ENCODE measurements at places on chromosomes 12 and 14. TPM values are rescaled to one million over a fixed set of nuclear protein-coding genes. Genes with fewer than 3 reads are reported as not detected.
A peak's percentile ranks its signal among the peaks of the same experiment; 100 is the strongest.

DNA sequence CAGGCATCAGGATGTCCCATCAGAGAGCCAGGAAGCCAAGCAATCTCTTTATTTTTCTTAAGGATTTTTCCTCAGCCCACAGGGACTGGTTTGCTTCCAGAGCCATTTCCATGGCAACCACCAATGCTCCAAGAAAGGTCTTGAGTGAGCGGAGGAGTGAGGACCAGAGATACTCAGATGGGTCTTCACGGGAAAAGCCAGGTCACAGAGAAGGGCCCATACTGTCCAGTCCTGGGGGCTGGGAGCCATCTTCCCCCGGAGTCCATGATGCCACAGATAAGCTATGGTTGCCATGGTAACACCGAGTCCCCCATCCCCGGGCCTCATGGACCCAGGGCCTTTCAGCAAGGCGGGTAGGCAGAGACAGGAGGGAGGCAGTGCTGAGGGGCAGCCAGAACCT, 28.6 kb downstream of the CMKLR1 start:
- H3K27me3 ChIP-seq = no peaks in the 10 kb centered on the region
- no peak overlapping the region for H3K27ac ChIP-seq
- no peaks in the 10 kb centered on the region for H3K36me3 ChIP-seq
- H3K4me3 ChIP-seq = no peak overlapping the region
- H3K4me1 ChIP-seq = peaks cover 32% of the 10 kb centered on the region

DNA sequence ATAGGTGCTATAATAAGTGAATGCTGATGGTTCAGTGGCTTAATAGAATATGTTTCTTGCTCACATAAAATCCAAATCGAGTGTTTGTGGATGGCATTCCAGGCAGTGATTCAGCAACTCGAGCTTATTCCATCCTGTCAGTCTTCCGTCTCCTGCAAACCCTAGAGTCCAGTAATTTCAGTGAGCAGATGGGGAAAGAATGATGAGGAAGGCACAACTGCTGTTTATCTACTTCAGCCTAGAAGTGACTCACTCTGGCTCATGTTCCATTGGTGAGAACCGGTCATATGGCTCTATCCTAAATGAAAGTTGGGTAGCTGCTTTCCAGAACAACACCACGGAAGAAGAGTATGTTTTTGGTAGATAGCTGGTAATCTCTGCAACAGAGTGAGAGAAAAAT, 421.8 kb upstream of the PDE3A start:
- no peak overlapping the region for H3K4me3 ChIP-seq
- H3K36me3 ChIP-seq = no peaks in the 10 kb centered on the region
- H3K27me3 ChIP-seq = no peaks in the 10 kb centered on the region
- no peaks in the 10 kb centered on the region for H3K4me1 ChIP-seq

- H3K27me3 ChIP-seq = no peaks in the 10 kb centered on the region
- DNase-seq = peak; percentile 32
- H3K36me3 ChIP-seq = no peaks in the 10 kb centered on the region
- H3K4me3 ChIP-seq = no peak overlapping the region
Observed at GRCh38 chr14:90850487-90850886, 34.3 kb upstream of the TTC7B start.

- H3K27ac ChIP-seq = peak overlapping the region; percentile 98
- H3K27me3 ChIP-seq = no peaks in the 10 kb centered on the region
- DNase-seq = no peak
- peaks cover 56% of the 10 kb centered on the region for H3K4me1 ChIP-seq
- no peaks in the 10 kb centered on the region for H3K36me3 ChIP-seq
- no peak overlapping the region for H3K4me3 ChIP-seq
Observed at GRCh38 chr12:124519746-124520145, 47.7 kb downstream of the NCOR2 start.

DNA sequence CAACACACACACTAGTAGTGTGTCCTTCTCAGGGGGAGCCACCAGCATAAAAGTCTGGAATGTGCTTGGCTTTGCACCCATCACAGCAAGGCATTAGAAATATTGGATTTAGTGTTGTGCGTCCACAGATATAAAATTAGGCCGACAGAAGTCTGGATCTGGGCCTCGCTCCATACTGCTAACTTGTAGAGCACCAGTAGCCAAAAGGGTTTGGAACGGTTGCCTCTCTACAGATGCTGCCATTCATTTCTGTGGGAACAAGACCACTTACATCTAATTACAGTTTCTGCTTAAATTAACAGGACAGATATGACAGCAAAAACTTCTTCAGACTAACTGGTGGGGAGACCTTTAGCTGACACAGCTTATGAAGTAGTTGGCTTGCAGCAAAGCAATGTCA, 94.2 kb downstream of the EXOC5 start:
- DNase-seq = no peak
- H3K27ac ChIP-seq = no peak overlapping the region
- no peaks in the 10 kb centered on the region for H3K36me3 ChIP-seq

- H3K27ac ChIP-seq = no peak overlapping the region
- DNase-seq = no peak
- no peaks in the 10 kb centered on the region for H3K27me3 ChIP-seq
- H3K36me3 ChIP-seq = no peaks in the 10 kb centered on the region
Observed at GRCh38 chr12:109621211-109621694, 47.7 kb downstream of the MVK start.

GRCh38 chr12:42447371-42447786, 121.4 kb downstream of the PPHLN1 start:
- peaks cover 5% of the 10 kb centered on the region for H3K4me1 ChIP-seq
- no peak for DNase-seq
- no peaks in the 10 kb centered on the region for H3K36me3 ChIP-seq

DNA sequence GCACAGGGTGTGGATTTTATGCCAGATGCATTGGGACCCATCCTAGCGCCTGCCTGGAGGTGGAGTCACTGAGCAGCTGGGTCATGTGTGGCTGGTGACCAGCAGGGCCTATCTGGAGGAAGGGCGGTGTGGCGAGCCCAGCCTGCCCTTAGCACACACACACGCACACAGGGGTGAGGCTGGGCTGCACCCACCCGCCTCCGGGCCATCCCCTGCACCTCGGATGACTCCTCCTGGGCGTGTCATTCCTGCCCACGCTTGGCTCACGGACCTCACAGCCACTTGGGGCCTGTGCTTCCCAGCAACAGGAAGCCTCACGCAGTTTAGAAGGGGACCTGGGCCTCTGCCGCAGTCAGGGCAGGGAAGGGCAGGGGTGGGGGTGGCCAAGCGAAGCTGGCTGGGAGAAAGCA, 36.2 kb upstream of the FZD10 start:
- no peaks in the 10 kb centered on the region for H3K4me1 ChIP-seq
- no peaks in the 10 kb centered on the region for H3K36me3 ChIP-seq
- no peak overlapping the region for H3K4me3 ChIP-seq
- H3K27ac ChIP-seq = no peak overlapping the region
- no peaks in the 10 kb centered on the region for H3K27me3 ChIP-seq

DNA sequence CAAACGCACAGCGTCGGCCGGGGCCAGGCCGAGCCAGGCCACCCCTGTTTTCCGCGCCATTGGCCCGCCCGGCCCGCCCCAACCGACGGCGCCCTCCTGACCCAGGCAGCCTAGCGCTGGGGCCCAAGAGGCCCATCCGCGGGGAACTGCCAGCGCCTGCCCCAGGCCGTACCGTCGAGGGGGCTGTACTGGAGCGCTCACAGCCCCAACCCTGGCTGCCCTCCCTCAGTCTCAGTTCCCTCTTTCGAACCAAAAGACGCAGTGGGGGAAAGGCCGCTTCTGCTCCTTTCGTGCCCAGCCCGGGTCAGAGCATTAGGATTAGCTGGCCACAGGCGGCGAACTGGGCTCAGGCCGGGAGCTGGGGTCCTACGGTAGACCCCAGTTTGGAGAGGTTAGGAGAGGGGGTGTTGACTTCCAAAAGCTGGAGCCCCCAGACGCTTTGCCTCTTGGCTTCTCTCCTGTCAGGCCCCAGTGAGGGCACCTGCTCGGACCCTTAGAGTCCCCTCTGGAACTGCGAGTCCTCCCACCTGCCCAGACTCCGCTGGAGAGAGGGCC, 1.9 kb downstream of the NKX2-1 start:
- H3K27me3 ChIP-seq = peaks cover 76% of the 10 kb centered on the region
- peaks cover 62% of the 10 kb centered on the region for H3K4me1 ChIP-seq
- H3K4me3 ChIP-seq = no peak overlapping the region
- no peaks in the 10 kb centered on the region for H3K36me3 ChIP-seq
- DNase-seq = no peak

GRCh38 chr12:53231921-53232645, at the start of gene RARG:
RARG (minus strand) TSS chr12:53232209; CDS start chr12:53227545, 4,664 bp downstream.
- no peaks in the 10 kb centered on the region for H3K27me3 ChIP-seq
- H3K4me1 ChIP-seq = peaks cover 30% of the 10 kb centered on the region
- H3K27ac ChIP-seq = peak within 1 kb of the TSS; percentile 67

DNA sequence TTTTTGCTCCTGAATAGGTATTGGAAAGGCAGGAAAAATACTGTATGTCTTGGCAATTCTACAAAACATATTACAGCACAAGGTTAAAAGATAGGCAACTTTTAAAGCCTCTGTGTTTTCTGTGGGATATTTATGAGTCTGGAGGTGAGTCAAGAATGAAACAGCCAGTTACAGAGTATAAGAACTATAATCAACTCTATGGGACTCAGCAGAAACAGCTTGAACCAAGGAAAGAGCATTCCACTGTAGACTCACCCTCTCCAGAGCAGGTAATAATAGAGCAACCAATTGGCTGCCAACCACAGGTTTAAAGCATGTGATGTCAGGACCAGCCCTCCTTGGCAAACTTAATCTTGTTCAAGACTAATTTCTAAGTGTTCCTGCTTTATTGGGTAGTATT, 100.5 kb upstream of the MDM1 start:
- H3K27ac ChIP-seq = no peak overlapping the region
- no peaks in the 10 kb centered on the region for H3K36me3 ChIP-seq
- no peak overlapping the region for H3K4me3 ChIP-seq

GRCh38 chr12:7171854-7172253, 17.6 kb upstream of the PEX5 start:
- DNase-seq = no peak
- H3K36me3 ChIP-seq = no peaks in the 10 kb centered on the region
- no peaks in the 10 kb centered on the region for H3K4me1 ChIP-seq
- no peaks in the 10 kb centered on the region for H3K27me3 ChIP-seq
- H3K4me3 ChIP-seq = no peak overlapping the region

DNA sequence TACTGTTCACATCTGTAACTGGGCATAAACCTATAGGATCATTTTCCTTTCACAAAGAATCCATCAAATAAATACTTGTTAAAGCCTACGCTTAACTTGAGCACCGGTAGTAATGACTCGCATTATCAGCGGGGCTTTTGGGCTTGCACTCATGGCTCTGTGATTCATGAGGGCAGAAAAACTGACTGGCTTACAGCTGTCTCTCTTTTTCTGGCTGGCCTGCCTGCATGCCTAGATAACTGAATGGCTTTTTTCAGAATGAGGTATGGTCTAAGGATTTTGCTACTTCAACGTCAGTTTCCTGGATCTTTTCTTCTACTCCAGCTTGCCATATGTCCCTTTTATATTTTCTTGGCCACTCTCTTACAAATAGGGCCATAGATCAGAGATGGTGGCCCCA, 531.1 kb downstream of the NRXN3 start:
- H3K27me3 ChIP-seq = no peaks in the 10 kb centered on the region
- no peak for DNase-seq

DNA sequence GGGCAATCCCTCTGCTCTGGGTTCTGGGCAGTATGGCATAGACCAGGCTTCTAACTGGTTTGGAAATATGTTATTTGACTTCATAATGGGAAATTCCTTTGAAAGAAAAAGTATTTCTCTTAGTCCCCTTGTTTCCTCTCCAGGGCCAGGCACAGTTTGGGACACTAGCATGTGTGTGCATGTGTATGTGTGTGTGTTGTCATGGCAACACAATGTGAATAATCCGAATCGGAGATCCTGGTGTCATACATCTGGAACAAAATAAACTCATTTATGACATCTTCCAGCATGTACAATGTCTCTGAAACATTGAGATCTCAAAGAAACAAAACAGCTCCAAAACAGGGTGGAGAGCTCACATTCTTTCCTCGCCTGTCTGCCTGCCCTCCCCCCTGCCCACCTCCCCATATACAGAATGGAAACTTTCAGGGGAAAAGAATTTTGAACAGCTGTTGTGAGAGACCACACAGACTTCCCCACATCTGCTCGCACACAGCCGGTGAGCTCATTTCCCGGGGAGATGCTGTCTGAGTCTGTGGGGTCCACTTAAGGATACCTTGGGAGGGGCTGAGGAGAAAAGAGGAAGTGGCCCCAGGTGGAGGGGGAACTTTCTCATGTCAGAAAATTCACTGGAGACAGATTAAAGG, 55.5 kb upstream of the PARP11 start:
- no peaks in the 10 kb centered on the region for H3K4me1 ChIP-seq
- no peak for DNase-seq
- H3K27ac ChIP-seq = no peak overlapping the region
- no peaks in the 10 kb centered on the region for H3K36me3 ChIP-seq
- H3K27me3 ChIP-seq = no peaks in the 10 kb centered on the region

DNA sequence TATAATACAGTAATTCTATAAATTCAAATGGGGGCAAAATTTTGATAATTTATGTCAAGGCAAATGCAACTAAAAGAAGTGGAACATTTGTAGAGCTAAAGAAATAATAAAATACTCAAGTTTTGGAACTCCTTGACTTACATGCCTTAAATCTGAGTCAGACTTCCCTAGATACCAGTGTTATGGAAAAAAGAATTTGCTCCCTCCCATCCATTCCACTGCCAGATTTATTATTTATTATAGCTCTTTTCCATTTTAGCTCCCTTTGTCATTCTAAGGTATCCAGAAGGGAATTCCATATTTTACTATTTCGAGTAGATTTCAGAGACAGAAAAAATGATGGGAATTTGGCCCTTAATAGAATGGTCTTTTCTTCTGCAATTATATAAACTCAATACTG, 44.0 kb downstream of the RHOJ start:
- no peak overlapping the region for H3K4me3 ChIP-seq
- H3K27ac ChIP-seq = no peak overlapping the region
- H3K27me3 ChIP-seq = no peaks in the 10 kb centered on the region
- H3K36me3 ChIP-seq = no peaks in the 10 kb centered on the region
- H3K4me1 ChIP-seq = no peaks in the 10 kb centered on the region

DNA sequence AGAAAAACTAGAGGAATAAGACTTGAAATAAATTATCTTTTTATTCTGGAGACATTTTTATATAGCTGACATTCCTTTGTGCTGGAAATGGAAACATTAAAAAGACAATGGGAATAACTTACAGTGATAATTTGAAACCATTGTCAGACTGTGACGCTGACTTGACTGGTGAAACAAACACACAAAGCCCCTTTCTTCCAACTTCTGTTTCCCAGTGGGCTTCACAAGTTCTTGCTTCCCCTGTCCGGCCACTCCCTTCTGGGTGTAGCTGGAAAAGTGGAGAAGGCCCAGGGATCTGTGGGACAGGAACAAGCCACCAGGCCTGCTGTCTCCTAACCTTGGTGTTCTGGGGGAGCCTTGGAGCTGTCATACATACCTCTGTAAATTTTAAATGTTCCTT, 58.8 kb downstream of the PELI2 start:
- peak overlapping the region; percentile 77 for H3K27ac ChIP-seq
- DNase-seq = no peak
- no peak overlapping the region for H3K4me3 ChIP-seq
- peaks cover 92% of the 10 kb centered on the region for H3K4me1 ChIP-seq
- no peaks in the 10 kb centered on the region for H3K27me3 ChIP-seq
- no peaks in the 10 kb centered on the region for H3K36me3 ChIP-seq

- no peak overlapping the region for H3K4me3 ChIP-seq
- no peak overlapping the region for H3K27ac ChIP-seq
- H3K36me3 ChIP-seq = no peaks in the 10 kb centered on the region
Observed at GRCh38 chr14:33956640-33957039, 5.8 kb upstream of the EGLN3 start.

- H3K4me3 ChIP-seq = no peak overlapping the region
- DNase-seq = peak; percentile 13
- H3K27ac ChIP-seq = no peak overlapping the region
- no peaks in the 10 kb centered on the region for H3K4me1 ChIP-seq
- H3K36me3 ChIP-seq = no peaks in the 10 kb centered on the region
Observed at GRCh38 chr14:59679872-59680271, 103.3 kb upstream of the CCDC175 start.

Gene SLC6A12
- 0.33 TPM for total RNA-seq

Gene KCNC2
- 0.26 TPM for total RNA-seq

Gene ACYP1
- total RNA-seq = 8.3 TPM

Gene BATF
- total RNA-seq = not detected

Gene RTRAF
- 40.7 TPM for total RNA-seq

Gene PRH2
- total RNA-seq = not detected

Gene SERPINA10
- total RNA-seq = not detected
